Ascending aorta (tissue), 2 donors: ENCODE measurements at places on chromosomes 12 and 14.

DNA sequence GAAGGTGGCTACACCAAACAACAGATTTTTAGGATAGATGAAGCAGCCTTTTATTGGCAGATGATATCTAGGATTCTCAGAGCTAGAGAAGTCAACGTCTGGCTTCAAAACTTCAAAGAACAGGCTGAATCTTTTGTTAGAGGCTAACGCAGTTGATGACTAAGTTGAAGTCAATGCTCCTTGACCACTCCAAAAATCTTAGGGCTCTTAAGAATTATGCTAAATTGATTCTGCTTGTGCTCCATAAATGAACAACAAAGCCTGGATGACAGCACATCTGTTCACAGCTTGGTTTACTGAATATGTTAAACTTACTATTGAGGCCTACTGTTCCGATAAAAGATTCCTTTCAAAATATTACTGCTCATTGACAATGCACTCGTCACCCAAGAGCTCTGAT, 13.0 kb upstream of the CDKN3 start:
- H3K4me1 ChIP-seq, result no peaks in the 10 kb centered on the region
- H3K27me3 ChIP-seq, result no peaks in the 10 kb centered on the region
- no peaks in the 10 kb centered on the region for H3K36me3 ChIP-seq
- H3K4me3 ChIP-seq, result no peak overlapping the region
- DNase-seq, result no peak

- no peaks in the 10 kb centered on the region for H3K4me1 ChIP-seq
- H3K27ac ChIP-seq, result no peak overlapping the region
- H3K4me3 ChIP-seq, result no peak overlapping the region
- no peaks in the 10 kb centered on the region for H3K27me3 ChIP-seq
- peaks cover 12% of the 10 kb centered on the region for H3K36me3 ChIP-seq
- no peak for DNase-seq
These were observed 74.9 kb downstream of the SLC25A47 start for GRCh38 chr14:100398044-100398443.

- H3K27ac ChIP-seq, result no peak overlapping the region
- no peaks in the 10 kb centered on the region for H3K27me3 ChIP-seq
- H3K4me1 ChIP-seq, result peaks cover 19% of the 10 kb centered on the region
- no peak for DNase-seq
These were observed 241.8 kb upstream of the ATP2B1 start for GRCh38 chr12:89950421-89950820.

- H3K4me1 ChIP-seq, result no peaks in the 10 kb centered on the region
- H3K4me3 ChIP-seq, result no peak overlapping the region
- DNase-seq, result no peak
- no peak overlapping the region for H3K27ac ChIP-seq
- no peaks in the 10 kb centered on the region for H3K36me3 ChIP-seq
- no peaks in the 10 kb centered on the region for H3K27me3 ChIP-seq
These were observed 246.1 kb upstream of the CCDC196 start for GRCh38 chr14:66240105-66240504.

GRCh38 chr12:106581543-106582248, 1.1 kb upstream of the RFX4 start:
- peaks cover 13% of the 10 kb centered on the region for H3K4me1 ChIP-seq
- DNase-seq, result no peak
- peaks cover 14% of the 10 kb centered on the region for H3K27me3 ChIP-seq
- H3K27ac ChIP-seq, result no peak overlapping the region

GRCh38 chr14:105392131-105393090, 5.9 kb upstream of the TEX22 start:
- H3K27ac ChIP-seq, result no peak overlapping the region
- no peaks in the 10 kb centered on the region for H3K27me3 ChIP-seq
- H3K36me3 ChIP-seq, result peaks cover 16% of the 10 kb centered on the region
- no peaks in the 10 kb centered on the region for H3K4me1 ChIP-seq
- no peak overlapping the region for H3K4me3 ChIP-seq
- DNase-seq, result no peak

GRCh38 chr12:105600911-105601545, 270.5 kb downstream of the C12orf75 start:
- no peaks in the 10 kb centered on the region for H3K36me3 ChIP-seq
- H3K27me3 ChIP-seq, result no peaks in the 10 kb centered on the region
- H3K4me1 ChIP-seq, result peaks cover 6% of the 10 kb centered on the region
- H3K27ac ChIP-seq, result peak overlapping the region; percentile 45
- DNase-seq, result no peak
- H3K4me3 ChIP-seq, result no peak overlapping the region

GRCh38 chr14:64500088-64500487, 3.5 kb downstream of the ZBTB25 start:
- no peaks in the 10 kb centered on the region for H3K36me3 ChIP-seq
- no peaks in the 10 kb centered on the region for H3K27me3 ChIP-seq
- H3K4me3 ChIP-seq, result no peak overlapping the region
- no peak overlapping the region for H3K27ac ChIP-seq

DNA sequence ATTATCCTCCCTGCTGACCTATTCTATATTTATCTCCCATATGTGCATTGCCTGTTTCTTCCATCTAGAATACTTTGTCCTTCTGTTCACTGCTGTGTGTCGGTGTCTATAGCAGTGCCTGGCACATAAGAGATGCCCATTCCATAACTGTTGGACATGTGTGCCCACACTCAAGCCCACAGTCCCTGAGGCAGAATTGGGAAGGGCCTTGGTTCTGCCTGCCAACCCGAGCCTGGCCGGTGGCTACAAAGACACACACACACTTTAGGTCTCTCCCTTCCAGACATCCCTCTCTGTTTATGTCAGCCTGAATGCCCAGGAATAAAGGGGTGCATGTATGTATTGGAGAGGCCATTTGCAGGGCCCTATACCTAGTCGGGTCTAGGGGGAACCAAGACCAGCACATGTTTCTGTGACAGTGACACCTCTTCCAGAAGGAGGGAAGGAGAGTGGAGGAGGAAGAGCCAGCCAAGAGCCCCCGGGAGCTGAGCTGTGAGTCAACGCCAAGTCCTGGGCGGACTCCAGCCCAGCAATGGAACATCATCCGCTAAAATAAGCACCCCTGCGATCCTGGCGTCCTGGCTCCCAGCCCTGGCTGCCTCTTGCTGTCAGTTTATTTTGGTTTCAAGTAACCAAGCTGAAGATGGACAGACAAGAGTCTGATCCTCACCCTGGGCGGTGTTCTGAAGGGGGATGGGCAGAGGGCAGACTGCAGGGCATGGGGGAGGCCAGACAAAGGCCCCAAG, 4.3 kb upstream of the ASB2 start:
- H3K36me3 ChIP-seq, result no peaks in the 10 kb centered on the region
- H3K27me3 ChIP-seq, result no peaks in the 10 kb centered on the region
- DNase-seq, result peak; percentile 52
- H3K4me3 ChIP-seq, result no peak overlapping the region
- H3K27ac ChIP-seq, result peak overlapping the region; percentile 95
